CMK (cell line): ENCODE measurements at places on chromosomes 2 and 18.
A peak's percentile ranks its signal among the peaks of the same experiment; 100 is the strongest.

DNA sequence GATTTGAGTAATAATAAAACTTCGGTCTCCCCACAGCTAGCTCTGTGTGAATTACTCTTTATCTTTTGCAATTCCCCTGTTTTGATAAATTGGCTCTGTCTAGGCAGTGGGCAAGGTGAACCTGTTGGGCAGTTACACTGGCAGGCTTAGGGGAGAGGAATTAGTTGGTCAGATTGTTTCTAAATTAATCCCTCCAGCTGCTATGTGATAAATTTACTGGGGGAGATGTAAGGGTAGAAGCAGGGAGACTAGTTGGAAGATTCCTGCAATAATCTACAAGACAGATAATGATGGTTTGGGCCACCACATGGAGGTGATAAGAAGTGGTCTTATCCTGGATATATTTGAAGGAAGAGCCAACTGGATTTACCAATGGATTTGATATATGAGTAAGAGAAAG is 118.5 kb upstream of the TACR1 start:
- no peak for DNase-seq

- no peak for DNase-seq
Observed at GRCh38 chr2:33371304-33372090, 105.0 kb upstream of the RASGRP3 start.

- no peak for DNase-seq
Observed at GRCh38 chr18:395456-396250, 104.8 kb downstream of the COLEC12 start.

DNA sequence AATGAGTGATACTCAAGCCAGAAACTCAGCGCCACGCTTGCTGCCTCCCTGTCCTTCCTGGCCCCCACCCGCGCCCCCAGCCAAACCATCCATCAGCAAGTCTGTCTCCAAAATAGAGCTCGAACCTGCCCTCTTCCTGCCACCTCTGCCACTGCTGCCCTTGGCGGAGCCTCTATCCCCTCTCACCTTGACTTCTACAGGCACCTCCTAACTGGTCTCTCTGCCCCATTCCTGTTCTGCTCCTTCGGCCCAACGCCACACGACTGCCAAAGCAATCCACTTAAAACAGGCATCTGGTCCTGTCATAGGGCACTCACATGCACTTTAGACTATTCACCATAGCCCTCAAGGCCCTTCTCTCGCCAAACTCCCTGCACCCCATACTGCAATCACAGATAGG is 210.3 kb upstream of the SMAD2 start:
- no peak for DNase-seq

- no peak for DNase-seq
Observed at GRCh38 chr18:79453816-79454735, 58.3 kb downstream of the NFATC1 start.

- DNase-seq: no peak
Observed at GRCh38 chr18:57831597-57832377, 28.7 kb upstream of the ATP8B1 start.

DNA sequence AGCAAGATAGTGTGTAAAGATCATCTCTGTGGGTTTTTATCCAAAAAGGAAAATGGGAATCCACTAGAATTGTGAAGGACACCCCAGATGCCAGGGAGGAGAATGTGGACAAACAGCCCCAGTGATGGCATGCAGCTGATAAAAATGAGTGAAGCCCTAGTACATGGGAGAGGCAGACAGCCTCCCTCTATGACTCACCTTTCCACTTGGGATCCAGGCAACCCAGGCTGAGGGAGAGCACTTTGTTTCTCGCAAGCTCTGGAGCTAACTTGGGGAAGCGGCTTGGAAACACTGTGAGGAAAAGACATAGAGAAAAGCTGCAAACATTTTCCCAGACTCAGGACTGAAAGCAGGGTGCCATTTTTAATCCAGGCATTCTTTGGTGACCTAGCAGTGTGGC is 5.3 kb upstream of the FLACC1 start:
- no peak for DNase-seq

DNA sequence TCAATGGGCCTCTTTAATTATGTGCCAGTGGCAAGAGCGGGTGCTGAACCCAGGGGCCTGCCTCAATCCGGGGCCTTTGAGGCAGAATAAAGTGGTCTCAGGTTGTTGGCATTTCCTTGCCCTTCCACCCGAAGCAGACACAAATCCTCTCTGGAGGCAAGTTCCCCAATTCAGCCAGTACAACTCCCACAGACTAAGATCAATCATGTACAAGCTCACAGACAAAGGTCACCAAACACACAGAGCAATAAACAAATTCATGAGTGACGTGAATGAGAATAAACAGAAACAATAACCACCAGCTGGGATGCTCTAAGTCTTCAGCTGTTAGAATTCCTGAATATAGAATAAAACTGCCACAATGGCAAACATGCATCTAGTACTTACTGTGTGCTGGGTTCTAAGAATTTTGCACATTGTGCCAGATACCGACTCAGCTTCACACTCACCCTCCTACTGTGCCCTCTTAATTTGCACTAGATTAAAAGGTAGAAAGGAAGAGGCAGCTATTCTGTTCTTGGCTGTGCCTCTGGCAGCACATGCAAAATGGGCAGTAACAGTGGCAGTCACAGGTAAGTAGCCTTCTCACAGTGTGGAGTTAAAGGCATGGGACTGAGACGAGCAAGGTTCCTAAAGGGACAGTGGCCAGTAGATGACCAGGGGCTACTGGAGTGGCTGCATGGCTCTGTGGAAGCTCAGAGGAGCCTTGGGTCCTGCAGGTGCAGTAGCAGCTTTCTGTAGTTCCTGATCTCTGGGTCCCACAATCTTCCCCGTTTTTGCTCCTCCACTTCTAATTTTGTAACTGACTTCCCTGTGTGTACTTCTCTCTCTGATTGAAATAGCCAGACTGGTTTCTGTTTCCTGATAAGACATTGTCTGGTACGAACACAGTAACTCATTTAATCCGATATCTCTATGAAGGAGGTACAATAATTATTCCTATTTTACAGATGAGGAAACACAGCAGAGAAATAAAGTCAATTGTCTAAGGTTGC is 34.6 kb upstream of the IL1B start:
- no peak for DNase-seq

DNA sequence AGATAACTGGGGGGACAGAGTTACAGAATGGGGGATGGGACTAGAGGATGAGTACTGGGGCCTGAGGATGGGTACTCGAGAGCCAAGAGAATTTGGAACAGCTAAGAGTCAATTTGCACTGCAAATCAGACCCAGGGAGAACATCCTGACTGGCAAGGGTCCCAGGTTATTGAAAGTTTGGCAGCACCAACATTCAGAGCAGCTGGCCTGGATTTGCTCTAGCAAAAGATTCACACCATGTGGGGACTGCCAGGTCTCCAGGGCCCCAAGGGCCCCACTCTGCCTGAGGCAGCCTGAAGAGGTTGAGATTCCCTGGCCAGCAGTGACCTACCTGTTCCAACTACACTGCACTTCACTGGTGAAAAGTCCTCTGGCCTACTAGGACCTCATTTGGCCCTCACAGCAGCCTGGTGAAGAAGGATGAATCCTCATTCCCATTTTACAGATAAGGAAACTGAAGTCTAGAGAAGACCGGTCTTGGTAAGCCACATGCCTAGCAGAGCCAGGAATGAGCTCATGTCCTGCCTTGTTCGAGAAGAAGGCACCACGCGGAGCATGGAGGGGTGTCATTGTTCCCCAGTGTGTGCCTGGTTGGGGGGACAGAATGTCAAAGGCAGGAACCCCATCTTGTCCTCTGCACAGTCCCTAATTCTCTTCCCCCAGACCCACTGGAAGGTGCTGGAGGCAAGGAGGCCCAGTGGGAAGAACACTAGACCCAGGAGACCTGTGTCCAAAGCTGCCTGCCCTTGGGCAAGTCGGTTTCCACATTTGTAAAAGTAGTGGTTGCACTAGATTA is 258.6 kb downstream of the TNS1 start:
- DNase-seq: no peak

DNA sequence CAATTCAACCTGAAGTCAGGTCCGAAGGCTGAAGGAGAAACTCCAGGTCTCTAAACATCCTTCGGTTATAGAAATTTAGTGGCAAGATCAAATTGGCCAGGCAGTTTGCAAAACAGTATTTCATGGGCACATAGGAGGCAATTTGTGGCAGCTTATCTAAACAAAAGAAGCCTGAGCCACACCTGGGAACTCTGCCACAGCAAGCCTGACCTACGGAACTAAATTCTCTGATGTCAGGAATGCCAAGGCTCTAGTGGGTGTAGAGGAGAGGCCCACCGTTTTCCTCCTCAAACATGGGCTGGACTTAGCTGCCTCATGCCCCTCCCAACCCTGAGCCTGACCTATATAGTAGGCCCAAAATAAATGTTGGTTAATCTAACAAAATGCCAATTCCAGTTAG is 16.0 kb downstream of the SATB2 start:
- no peak for DNase-seq

- DNase-seq: no peak
Observed at GRCh38 chr2:172571245-172571644, 15.4 kb downstream of the PDK1 start.

GRCh38 chr18:63949068-63949737 is at the start of gene HMSD:
HMSD (plus strand) TSS chr18:63949301; CDS start chr18:63953456, 4,155 bp downstream.
- no peak for DNase-seq

GRCh38 chr2:114025030-114025429 is 135.1 kb downstream of the ACTR3 start:
- DNase-seq: no peak

DNA sequence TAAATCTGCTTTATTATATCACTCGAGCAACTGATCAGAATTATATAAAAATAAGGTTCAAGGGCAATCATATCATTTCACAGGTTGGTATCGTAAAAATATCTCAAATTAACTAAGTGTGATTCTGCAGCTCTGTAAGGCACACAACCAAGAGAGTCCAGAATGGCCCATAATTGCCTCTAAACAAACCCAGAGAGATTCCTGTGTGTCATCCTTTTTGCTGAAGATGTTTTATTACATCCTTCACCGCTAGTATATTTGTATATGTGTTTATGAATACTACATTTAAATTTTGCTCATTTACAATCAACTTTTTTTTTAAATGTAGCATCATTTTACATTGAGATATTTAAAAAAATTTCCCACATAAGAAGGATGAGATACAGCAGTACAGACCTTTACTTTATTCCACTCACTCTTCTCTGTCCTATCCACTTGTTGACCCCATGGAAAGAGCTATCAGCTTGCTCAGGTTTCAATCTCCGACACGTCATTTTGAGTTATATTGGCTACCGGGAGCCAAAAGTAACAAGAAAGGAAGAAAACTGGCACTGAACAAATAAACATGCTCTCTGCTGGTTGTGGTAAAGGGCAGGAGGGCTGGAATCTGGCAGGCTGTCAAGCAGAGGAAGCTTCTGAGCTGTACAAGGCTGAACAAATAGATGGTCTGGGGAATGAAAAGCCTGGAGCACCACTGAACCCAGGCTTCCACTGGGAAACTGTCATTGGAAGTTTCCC is 23.1 kb downstream of the PLA2R1 start:
- no peak for DNase-seq

DNA sequence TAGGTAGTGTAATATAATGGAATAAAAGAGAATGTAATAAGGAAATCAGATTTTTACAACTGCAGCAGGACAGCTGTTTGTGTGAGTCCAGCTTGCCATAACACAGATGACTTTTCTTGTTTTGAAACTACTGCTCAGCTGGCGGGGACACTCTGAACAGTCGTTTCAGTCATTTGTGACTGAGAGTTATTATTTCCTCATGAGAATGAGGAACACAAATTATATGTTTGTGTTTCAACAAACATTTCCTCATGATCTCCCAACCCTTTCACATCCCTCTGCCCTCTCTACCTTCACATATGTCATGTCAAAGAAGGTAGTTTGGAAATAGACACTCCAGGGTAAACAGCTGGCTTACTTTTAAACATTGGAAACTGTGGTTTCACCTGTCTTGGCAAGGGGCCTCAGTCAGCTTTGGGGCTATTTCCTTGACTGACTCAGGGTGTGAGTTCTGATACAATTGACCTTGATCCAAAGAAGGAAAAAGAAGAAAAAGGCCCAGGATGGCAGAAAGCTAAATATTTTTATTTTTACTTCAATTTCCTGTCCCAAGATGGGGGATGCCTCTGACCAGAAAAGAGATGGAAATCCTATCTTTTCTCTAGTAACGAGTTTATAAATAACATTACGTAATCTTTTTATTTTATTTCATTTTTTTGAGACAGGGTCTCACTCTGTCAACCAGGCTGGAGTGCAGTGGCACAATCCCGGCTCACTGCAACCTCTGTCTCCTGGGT is 593 bp downstream of the SP140L start:
- DNase-seq: no peak

DNA sequence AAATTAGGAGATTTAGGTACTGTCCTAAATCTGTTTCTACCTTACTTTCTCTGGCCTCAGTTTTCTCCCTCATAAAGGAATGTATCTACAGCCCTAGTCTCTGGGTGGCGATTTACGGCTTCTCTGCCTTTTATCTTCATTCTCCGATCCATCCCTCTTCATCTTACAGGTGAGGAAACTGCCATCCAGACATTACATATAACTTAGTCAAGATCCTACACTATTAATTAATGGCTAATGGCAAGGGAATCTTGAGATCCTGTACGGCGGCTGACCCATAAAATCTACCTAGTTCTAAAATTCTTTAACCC is 386 bp upstream of the YIPF4 start:
- no peak for DNase-seq

GRCh38 chr2:237473878-237474441 is 13.1 kb upstream of the MLPH start:
- peak; percentile 30 for DNase-seq

DNA sequence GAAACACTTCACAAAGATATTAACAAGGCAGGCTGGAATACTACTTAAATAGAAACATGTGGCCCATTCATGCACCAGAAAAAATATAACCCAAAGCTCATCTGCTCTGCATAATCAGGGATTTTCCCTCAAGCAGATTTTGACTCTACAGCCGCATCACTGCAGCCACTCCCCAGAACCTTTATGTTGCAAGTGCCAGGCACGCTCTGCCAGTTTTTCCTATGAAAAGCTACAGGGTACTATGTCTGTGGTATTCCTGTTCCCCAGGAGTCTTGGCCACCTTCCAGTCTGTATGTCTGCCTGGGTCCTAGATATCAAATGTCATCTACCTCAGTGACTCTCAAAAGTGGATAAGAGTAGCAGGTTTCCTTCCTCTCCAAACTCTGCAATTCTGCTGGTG is 3.8 kb downstream of the COA5 start:
- no peak for DNase-seq

DNA sequence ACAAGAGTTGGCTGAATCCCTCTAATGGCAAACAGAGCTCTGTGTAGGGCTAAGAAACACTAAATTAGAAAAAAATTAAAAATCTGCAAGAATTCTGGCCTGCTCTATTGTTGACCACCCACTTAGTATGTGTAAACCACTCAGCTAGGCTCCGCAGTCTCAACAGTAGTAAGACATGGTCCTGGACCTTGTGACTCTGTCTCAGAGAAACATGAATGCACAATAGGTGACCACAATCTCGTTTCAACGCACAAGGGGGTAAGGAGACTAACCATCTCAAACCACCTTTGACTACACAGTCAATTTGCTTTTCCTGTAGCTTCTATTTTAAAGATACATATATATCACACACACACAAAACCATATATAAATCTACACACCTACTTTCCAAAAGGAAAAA is 16.5 kb downstream of the SEPTIN10 start:
- no peak for DNase-seq

GRCh38 chr2:64338910-64339500 is 115.0 kb upstream of the LGALSL start:
- no peak for DNase-seq
